Activated T-cell treated with anti-CD3 and anti-CD28 coated beads for 1 hour (primary cell): ENCODE measurements at places on chromosomes 1 and 21.

DNA sequence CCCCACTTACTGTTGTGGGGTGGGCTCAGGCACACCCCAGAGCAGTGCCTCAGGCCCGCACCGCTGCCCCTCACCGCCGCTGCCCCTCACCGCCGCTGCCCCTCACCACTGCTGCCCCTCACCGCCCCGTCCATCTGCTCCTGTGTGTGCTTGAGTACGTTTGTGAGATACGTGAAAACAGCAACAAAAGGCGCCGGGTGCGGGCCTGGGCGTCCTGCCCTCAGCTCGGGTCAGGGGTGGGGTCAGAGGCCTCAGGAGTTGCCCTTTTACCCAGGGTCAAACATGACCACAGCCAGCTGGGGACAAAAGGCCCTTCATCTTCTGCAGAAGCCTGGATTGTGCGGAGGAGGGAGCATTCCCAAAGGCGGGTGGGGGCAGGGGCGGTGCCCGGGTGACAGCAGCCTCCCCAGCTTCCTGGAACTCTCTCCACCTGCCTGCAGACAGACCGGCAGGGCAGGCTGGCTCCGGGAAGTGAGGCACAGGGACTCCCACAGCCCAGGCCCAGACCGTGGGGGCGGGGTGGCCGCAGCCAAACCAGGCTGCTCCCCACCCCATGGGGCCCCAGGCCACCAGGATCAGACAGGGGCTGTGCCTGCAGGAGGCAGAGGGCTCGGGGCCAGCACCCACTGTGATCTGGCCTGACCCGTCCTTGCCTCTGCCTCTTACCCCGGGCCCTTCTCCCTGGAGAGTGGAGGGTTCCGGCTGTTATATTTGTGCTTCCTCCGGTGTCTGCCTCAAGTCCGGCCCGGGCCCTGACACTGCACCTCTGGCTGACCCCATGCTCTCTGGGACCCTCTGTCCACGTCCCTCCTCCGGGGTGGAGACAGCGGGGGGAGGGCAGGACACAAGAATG is 2.3 kb upstream of the VWA1 start:
- DNase-seq = no peak

DNA sequence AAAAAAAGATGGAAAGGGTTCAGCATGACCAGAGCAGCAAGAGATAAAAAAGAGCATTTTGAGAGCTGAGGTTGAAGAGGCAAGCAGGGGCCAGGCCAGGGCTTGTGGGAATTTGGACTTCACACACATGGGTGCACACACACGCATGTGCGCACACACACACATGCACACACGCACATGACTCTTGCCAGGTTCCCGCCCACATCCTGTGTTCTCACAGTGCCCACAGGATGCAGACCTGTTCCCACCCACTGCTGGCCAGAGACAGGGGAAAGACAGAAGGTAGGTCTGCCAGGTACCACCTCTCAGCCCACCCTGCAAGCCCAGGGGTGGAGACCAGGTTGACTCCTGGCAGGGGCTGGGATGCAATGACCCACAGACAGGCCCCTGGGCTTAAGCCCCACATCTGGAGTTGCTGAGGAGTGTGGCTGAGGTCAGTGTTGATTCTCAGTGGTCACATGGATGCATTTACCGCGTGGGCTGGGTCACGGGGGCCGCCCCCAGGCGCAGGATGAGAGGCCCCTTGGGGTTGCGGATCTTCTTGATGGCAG is 4.4 kb downstream of the COL16A1 start:
- DNase-seq = no peak

GRCh38 chr21:36547464-36547863 is 67.5 kb upstream of the CLDN14 start:
- no peak for DNase-seq

DNA sequence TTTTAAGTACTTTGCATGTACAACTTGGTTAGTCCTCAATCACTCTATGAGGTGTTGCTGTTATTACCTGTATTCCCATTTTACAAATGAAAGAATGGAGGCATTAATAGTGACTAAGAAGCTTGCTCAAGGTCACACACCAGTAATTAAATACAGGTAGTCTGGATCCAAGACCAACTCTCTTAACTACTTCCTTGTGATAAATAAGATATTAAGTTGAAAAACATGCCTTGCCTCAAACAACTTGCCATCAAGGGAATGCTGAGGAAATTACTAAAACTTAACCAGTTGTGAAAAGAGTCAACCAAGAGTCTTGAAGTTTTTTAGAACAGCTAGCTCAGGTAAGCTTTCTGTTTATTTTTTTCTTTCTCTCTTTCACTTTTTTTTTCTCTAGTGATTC is 21.0 kb upstream of the LAMC1 start:
- DNase-seq = no peak

- DNase-seq = no peak
These were observed 72.3 kb downstream of the SIPA1L2 start for GRCh38 chr1:232557502-232558191.
